Astrocyte of the hippocampus (primary cell): ENCODE measurements at places on chromosomes 6 and 20.
A peak's percentile ranks its signal among the peaks of the same experiment; 100 is the strongest.

GRCh38 chr6:126444659-126445273 lies 104.9 kb downstream of the CENPW start:
- peak; percentile 50 for DNase-seq

GRCh38 chr6:13413900-13414555 lies 73.4 kb downstream of the GFOD1 start:
- no peak for DNase-seq

GRCh38 chr20:43442282-43442880 lies 15.3 kb upstream of the SRSF6 start:
- DNase-seq, result no peak

- DNase-seq, result no peak
Observed at GRCh38 chr6:2622671-2623070, 128.1 kb downstream of the MYLK4 start.

DNA sequence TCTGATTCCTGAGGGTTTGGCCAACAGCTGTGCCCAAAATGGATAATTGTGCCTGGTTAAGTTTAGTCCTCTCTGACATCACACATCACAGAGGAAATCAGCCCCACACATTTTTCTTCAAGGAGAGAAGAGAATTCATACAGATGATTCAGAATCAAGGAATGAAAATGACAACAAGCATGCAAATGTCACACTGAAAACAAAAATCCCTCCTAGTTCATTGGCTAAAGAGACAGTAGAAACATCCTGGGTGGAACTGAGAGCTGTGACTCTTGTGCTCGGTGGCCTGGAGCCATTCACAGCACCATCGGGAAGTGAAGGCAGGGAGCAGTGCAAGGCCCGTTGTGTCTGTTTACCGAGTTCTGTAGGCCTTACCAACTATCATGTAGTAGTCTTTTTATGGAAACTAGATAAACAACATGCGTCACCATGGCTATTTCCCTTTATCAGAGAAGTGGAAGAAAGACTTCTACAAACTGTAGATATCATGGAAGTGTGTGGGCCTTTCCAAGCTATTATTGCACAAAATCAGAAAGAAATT lies 81.7 kb upstream of the TENT5A start:
- peak; percentile 70 for DNase-seq

- DNase-seq, result peak; percentile 55
Observed at GRCh38 chr6:146990284-146990683, 213.9 kb upstream of the STXBP5 start.

GRCh38 chr6:14857501-14857900 lies 388.4 kb upstream of the JARID2 start:
- no peak for DNase-seq

GRCh38 chr20:25548613-25549086 lies 36.7 kb downstream of the NINL start:
- no peak for DNase-seq

DNA sequence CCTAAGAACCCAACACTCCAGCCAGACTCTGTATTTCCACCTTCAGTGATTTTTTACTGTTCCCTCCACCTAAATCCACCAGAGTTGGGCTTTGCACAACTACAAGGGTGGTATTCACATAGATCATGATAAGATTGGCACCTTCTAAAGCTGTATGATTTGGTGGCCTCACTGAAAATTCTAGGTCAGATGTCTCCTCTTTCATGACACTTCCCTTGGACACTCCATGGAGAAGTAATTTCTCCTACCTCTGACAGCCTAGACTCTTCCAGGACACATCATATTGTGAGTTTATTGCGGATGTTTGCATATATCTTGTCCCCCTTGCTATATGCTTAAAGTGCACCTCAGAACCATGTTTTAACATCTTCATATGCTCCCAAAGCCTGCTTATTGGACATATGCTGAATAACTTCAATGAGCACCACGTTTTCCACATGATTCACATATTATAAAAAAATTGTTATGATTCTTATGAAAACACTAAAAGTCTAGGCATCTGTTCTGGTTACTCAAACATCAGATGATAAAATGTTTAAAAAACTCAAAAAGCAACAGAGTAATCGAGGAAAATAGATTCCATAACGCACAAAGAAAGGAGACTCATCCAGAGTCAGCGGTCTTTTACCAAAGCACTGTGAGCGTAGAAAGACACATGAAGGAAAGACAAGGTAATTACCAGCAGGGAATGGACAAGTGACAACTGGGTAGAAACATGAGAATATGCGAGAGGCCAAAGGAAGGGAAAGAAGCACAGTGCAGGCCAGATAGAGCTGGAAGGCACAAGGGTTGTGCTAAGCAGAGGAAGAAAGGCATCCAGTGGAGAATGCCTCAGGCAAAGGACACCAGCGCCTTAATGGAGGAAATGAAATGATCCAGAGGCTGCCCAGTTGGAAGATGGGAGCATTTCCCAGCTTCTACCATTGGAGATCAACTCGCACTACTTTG lies 46.5 kb downstream of the KIF16B start:
- no peak for DNase-seq

GRCh38 chr6:32415521-32416019 lies 8.6 kb upstream of the BTNL2 start:
- DNase-seq, result peak; percentile 77

DNA sequence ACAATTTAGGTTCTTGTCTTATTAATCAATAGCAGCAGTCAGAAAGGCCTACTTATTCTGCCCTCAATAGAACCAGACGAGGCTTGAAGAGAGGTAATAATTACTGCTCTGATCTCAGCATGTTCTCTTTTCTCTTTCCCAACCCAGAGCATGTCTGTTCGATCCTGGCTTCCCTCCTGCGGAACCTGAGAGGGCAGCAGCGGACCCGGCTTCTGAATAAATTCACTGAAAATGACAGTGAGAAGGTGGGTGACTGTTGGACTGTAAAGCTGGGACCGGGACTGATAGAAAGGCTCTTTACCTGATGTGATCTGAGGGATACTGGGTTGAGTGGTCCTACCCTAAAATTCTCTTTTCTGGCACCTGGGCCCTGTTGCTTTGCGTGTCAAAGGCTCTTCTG lies 63.0 kb upstream of the VSTM2L start:
- DNase-seq, result no peak

DNA sequence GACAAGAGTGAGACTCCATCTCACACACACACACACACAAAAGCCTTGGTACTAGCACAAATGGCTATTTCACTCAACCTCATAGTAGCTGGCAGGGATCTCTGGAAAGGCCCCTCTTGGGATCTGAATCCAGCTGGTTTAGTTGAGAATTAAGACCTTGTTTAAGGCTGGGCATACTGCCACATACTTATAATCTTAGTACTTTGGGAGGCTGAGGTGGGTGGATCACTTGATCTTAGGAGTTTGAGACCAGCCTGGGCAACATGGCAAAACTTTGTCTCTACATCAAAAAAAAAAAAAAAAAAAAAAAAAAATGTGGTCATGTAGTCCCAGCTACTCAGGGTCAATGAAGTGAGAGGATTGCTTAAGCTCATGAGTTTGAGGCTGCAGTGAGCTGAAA lies 628.3 kb downstream of the MMUT start:
- no peak for DNase-seq

GRCh38 chr6:32397252-32397920 lies 9.6 kb downstream of the BTNL2 start:
- no peak for DNase-seq

- no peak for DNase-seq
Observed at GRCh38 chr6:71902261-71902660, 15.9 kb downstream of the RIMS1 start.
